ENCODE measurements at places on chromosomes 2 and 18. TPM values are rescaled to one million over a fixed set of nuclear protein-coding genes. Genes with fewer than 3 reads are reported as not detected.
A peak's percentile ranks its signal among the peaks of the same experiment; 100 is the strongest.

DNA sequence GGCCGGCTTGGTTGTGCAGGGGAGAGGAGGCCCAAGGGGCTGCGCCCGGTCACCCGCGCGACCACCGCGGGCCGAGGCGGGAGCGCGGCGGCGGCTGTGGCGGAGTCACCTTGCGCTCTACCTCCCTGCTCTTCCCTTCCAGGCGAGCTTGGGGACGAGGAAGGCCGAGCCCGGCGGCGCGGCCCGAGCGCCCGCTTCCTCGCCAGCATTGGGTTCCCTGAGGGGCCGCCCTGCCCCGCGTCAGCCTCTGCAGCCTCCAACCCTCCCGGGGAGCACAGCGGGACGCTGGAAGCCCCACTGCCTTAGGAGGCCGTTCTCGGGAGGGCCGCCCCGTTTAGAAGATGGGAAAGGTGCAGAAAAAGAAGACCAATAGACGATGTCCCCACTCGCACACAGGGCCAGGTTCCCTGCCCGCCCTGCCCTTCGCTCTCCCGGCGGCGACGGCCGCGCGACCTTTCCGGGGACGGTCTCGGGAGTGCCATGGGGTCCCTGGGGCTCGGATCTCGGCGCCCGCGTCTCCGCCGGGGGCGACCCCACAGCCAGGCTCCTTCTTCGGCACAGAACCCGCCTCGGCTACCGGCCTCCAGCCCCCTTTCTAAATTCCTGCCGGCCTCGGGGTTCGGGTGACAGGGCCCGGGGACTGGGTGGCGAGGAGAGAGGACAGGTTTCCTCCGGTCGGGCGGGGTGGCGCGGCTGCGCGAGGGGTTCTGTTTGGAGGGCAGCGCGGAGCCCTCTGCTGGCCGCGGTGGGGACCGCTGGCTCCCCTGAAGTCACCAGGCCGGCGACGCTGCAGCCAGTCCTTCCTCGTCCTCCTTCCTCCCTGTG is 85.5 kb downstream of the HS6ST1 start:
- peak overlapping the region; percentile 44 for H3K4me3 ChIP-seq
- H3K27ac ChIP-seq: no peak overlapping the region
- H3K36me3 ChIP-seq: no peaks in the 10 kb centered on the region
- H3K4me1 ChIP-seq: peaks cover 13% of the 10 kb centered on the region
- no peaks in the 10 kb centered on the region for H3K27me3 ChIP-seq
- DNase-seq: peak; percentile 86

- no peak for DNase-seq
- no peaks in the 10 kb centered on the region for H3K27me3 ChIP-seq
- H3K4me3 ChIP-seq: no peak overlapping the region
- no peaks in the 10 kb centered on the region for H3K36me3 ChIP-seq
- H3K4me1 ChIP-seq: no peaks in the 10 kb centered on the region
These were observed 42.0 kb downstream of the MCFD2 start for GRCh38 chr2:46873604-46874068.

DNA sequence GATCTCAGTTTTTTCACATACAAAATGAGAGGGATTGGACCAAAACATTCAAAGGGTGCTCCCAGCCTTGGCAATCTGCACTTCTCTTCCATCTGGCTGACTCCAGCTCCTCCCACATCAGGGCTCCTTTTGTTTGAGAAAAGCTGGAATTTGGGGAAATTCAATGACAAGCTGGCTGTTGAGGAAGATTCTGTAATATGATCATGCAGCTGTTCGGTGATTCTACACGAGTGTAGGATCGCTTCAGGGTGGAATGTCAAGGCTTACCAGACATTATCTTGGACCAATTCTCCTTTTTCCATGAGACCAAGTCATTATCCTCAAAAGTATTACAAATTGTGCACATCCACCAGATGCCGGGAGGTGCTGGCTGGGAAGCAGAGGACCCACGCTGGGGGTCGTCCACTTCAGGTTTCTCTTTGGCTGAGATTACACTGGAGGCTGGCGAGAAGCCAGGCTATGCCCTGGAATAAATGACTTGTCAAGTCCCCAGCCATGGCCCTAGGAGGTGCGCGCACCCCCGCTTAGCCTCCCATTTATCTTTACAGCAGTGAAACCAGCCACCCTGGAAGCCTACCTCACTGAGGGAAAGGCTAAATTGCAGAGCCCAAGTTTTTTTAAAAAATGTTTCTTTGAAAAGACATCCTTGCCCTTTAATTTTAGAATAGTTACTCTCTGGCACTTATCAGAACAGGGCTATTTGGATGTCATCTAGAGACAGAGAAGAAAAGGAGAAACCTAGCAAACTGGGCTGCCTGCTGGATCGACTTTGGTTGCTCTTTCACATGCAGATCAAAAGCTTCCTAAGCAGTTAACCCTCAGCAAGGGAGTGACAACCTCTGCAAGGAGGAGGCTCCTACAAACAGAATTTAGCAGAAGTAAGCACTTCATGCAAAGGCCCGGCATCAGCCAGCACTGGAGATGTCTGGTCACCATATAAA is 42.5 kb upstream of the LCLAT1 start:
- no peaks in the 10 kb centered on the region for H3K4me1 ChIP-seq
- H3K36me3 ChIP-seq: no peaks in the 10 kb centered on the region
- H3K27me3 ChIP-seq: no peaks in the 10 kb centered on the region
- no peak overlapping the region for H3K27ac ChIP-seq
- no peak for DNase-seq

- DNase-seq: no peak
- H3K36me3 ChIP-seq: no peaks in the 10 kb centered on the region
- H3K27me3 ChIP-seq: no peaks in the 10 kb centered on the region
- peaks cover 52% of the 10 kb centered on the region for H3K4me1 ChIP-seq
- H3K4me3 ChIP-seq: peak overlapping the region; percentile 33
These were observed 20.8 kb downstream of the TLK1 start for GRCh38 chr2:171139860-171140259.

GRCh38 chr2:237533668-237534161 is 32.7 kb upstream of the PRLH start:
- no peaks in the 10 kb centered on the region for H3K4me1 ChIP-seq
- DNase-seq: no peak
- no peaks in the 10 kb centered on the region for H3K36me3 ChIP-seq
- H3K4me3 ChIP-seq: no peak overlapping the region
- no peaks in the 10 kb centered on the region for H3K27me3 ChIP-seq
- H3K27ac ChIP-seq: no peak overlapping the region

DNA sequence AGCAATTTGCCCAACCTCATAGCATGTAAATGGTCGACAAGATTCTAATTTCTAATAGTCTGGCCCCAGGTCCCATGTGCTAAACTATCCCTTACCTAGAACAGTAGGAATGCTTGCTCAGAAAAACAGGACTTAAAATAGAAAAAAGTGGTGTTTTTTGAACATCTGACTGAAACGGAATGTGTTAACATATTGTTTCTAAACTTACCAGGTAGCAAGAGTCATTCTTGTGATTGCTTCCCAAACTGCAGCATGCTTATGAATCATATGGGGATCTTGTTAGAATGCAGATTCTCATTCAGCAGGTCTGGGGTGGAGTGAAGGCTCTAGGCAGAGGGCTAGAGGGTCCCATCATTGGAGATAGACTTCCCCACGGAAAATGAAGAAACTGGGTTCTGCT is 5.8 kb upstream of the SLC20A1 start:
- DNase-seq: no peak
- no peak overlapping the region for H3K27ac ChIP-seq
- H3K27me3 ChIP-seq: no peaks in the 10 kb centered on the region
- no peak overlapping the region for H3K4me3 ChIP-seq

The SPDYA gene
- 0.19 TPM for polyA plus RNA-seq

Measured in CD4-positive, CD25-positive, alpha-beta regulatory T cell (primary cell).